ENCODE measurements at places on chromosomes 2 and 18. TPM values are rescaled to one million over a fixed set of nuclear protein-coding genes. Genes with fewer than 3 reads are reported as not detected.

GRCh38 chr2:84938194-84938879 lies 32.6 kb upstream of the KCMF1 start:
- no peak for DNase-seq

DNA sequence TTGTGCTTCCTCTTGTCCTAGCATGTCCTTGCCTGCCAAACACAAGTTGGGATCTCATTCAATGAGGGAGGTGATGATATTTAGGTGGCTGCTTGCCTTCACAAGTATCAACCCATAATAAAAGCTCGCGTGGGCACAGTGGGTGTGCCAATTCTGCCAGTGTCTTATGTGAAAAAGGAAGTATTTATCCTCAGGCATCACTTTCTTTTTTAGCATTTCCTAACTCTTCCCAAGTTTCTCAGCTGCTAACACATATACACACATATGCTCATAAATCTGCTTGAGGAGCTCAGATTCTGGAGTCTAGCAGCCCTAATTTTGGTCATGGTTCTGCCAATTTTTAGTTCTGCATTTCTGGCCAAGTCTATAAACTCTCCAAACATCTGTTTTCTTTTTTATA lies 319.5 kb upstream of the HNMT start:
- DNase-seq: no peak

DNA sequence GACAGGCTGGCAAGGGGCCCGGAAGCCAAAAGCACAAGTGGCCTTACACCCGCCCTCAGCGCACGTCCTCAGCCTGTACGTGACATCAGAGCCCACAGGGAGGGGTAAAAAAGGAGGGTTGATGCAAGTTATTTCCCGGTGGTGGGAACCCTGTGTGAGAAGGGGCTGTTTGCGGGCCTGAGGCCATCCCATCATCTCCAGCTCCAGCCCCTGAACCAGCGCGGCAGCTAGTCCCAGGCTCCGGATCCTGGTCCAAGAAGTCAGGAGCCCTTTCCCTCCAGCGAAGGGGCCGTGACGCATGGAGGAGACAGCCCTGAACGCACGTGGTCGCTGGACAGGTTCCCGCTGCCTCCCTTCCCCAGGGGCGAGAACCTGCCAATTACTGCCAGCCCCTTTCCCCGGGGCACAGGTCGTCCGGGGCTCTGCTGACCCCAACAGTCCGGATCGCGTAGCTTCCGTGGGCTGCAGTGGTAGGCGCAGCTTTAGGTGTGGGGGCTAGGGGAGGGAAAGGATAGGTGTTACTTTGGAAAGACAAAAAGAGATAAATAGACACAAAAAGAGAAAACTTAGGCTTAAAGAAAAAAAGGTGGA lies 1.3 kb upstream of the LRP2 start:
- no peak for DNase-seq

Gene NYAP2
- total RNA-seq: not detected

DNA sequence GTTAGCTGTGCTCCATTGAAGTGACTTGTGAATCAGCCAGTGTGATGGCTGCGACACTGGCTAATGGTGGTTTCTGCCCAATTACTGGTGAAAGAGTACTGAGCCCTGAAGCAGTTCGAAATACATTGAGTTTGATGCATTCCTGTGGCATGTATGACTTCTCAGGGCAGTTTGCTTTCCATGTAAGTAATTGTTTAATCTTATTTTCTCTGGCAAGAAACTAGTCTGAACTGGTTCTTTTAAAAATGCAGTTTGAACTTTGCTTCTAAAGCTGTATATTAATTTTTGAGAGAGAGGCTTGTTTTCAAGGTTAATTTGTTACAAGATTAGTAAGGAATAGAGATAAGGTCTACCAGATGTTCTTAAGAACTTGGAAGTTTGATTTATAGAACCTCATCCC lies 46.7 kb downstream of the GLS start:
- no peak for DNase-seq

- no peak for DNase-seq
Observed at GRCh38 chr2:5911718-5912117, 219.5 kb downstream of the SOX11 start.

Gene ATP8B1
- not detected for total RNA-seq
